ENCODE measurements at places on chromosomes 12 and 14.

DNA sequence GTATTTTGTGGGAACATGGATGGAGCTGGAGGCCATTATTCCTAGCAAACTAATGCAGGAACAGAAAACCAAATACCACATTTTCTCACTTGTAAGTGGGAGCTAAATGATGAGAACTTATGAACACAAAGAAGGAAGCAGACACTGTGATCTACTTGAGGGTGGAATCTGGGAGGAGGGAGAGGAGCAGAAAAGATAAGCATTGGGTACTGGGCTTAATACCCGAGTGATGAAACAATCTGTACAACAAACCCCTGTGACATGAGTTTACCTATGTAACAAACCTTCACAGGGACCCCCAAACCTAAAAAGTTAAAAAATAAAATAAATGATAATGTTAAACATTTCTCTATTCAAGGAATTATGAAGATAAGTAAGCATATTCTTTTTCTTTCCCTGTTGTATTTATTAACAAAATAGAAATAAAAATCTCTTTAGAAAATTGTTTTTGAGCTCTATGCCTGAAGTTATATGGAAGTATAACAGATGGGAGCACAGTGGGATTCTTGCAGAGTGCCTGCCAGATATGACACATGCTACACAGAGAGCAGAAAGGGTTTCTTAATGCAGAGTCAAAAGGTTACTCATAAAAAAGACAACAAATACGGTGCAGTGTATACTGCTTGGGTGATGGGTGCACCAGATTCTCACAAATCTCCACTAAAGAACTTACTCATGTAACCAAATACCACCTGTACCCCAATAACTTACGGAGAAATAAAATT, 52.0 kb upstream of the SYNE2 start:
- DNase-seq = no peak

GRCh38 chr12:74441872-74442271, 95.8 kb upstream of the ATXN7L3B start:
- no peak for DNase-seq

GRCh38 chr14:100673085-100673806, 53.4 kb upstream of the DLK1 start:
- no peak for DNase-seq

GRCh38 chr12:109346920-109347319, 780 bp upstream of the MYO1H start:
- DNase-seq = no peak

GRCh38 chr14:92430686-92431085, 82.9 kb upstream of the RIN3 start:
- DNase-seq = no peak

DNA sequence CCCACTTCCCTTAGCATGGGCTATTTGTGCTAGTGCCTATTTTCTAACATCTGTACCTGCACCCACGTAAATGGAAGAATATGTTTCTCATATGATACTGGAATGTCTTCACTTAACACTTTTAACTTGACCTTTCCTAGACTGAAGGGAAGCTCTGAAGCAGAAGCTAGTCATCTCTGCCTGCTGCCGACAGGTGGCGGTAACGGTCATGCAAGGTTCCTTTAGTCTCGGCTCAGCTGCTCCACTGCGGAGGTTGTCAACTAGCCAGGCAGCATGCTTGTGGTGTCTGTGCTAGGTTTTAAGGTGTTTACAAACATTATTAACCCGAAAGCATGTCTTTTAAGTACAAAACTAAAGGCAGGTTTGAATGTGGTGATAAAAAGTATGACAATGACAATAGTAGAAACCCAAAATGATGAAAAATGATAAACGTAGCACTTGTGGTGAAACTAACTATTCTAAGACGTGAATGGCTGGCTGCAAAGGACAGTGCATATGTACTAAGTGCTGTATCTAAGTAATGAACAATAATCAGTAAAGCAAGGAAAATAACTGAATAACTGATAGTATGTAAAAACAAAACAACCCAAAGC, 117.2 kb downstream of the GRIN2B start:
- no peak for DNase-seq

- DNase-seq = no peak
These were observed 167.0 kb downstream of the EFCAB11 start for GRCh38 chr14:89787525-89787924.

DNA sequence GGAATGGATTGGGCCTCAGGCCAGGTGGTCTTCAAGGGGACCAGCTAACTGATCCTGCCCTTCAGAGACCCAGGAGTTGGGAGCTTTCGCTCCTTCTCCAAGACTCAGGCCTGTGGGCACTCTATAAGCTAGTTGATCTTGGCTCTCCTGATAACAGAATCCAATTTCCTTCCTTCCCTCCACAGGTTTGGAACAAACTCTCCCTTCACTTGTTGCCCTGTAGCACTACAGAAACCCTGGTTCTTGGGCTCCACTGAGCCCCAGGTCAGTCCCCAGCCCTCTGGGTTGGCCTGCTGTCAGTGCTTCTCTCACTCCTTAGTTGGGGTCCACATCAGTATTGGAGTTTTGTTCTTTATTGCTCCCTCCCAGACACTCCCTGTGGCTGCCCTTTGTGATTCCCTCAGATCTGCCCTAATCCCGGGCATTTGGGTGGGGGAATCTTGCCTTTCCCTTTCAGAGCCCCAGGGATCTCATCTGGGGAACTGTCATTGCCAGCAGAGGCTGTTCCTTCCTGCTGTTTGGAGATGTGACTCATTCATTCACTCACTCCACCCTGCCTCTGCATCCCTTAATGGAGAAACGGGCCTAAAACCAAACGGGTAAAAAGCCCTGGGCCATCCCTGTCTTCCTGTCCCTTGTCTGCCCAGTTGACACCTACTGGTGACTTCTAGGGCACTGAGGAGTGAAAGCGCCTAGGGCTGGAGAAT, 4.4 kb upstream of the GPD1 start:
- DNase-seq = no peak

GRCh38 chr12:74412606-74413230, 124.9 kb upstream of the ATXN7L3B start:
- no peak for DNase-seq

DNA sequence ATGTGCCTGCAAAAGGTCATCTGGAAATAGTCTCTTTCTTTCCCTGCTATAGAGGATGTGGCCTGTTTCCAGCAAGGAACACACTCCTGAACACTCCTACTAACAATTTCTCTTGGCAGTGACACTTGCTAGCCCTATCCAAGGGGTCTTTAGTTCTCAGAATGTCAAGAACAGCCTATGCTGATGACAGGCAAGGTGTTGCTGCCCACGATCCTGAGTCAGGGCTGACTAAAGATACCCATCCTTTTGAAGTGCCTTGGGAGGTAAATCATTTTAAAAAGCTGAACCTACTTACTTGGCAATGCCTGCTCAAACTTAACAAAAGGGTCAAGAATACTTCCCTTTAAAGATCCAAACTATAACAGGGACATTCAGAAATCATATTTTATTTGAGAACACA, 1146.4 kb downstream of the VRK1 start:
- DNase-seq = no peak
